ENCODE measurements at places on chromosomes 2 and 18. TPM values are rescaled to one million over a fixed set of nuclear protein-coding genes. Genes with fewer than 3 reads are reported as not detected.

- DNase-seq: no peak
These were observed 9.3 kb upstream of the KCNIP3 start for GRCh38 chr2:95287806-95288205.

- peak; percentile 56 for DNase-seq
These were observed 47.5 kb upstream of the HNRNPA3 start for GRCh38 chr2:177165061-177165583.

DNA sequence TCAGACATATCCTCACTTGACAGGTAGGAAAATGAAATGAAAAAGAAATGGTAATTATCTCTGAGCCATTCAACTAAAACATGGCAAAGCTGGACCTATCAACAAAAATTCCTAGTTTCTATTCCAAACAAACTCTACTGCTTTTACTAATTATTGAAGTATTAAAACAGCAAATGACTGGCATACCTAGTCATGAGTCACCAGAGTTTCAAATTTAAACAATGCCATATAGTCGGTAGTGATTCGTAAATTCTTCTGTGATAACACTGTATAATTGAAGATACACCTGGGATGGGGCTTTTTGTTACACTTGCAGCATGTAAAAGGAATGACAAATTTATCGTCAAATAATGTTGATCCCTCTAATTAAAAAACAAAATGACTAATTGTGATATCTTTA is 153.1 kb upstream of the THUMPD2 start:
- DNase-seq: no peak

Gene CDK5R2
- total RNA-seq: not detected

Gene PID1
- 211 TPM for total RNA-seq

DNA sequence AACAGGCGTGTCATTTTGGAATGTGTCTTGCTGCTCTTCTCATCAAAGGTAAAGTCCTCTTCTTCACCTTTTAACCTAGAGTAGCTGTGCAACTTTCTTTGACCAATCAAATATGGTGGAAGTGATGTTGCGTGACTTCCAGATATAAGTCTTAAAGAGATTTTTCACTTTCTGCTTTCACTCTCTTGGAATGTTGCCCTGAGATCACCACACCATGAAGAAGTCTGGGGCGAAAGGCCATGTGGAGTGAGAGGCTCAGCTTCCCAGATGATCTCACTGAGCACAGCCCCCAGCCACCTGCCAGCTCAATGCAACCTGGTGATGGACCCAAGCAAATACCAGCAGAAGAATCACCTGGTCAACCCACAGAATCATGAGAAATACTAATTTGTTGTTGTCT is 7.1 kb upstream of the GALNT3 start:
- no peak for DNase-seq

- no peak for DNase-seq
These were observed 8.5 kb downstream of the RTTN start for GRCh38 chr18:70197026-70197425.

All from MCF 10A (cell line).